SK-MEL-5 (cell line): ENCODE measurements at places on chromosomes 2 and 18.

GRCh38 chr2:122414902-122415301 is 659.5 kb downstream of the TSN start:
- DNase-seq, result no peak

DNA sequence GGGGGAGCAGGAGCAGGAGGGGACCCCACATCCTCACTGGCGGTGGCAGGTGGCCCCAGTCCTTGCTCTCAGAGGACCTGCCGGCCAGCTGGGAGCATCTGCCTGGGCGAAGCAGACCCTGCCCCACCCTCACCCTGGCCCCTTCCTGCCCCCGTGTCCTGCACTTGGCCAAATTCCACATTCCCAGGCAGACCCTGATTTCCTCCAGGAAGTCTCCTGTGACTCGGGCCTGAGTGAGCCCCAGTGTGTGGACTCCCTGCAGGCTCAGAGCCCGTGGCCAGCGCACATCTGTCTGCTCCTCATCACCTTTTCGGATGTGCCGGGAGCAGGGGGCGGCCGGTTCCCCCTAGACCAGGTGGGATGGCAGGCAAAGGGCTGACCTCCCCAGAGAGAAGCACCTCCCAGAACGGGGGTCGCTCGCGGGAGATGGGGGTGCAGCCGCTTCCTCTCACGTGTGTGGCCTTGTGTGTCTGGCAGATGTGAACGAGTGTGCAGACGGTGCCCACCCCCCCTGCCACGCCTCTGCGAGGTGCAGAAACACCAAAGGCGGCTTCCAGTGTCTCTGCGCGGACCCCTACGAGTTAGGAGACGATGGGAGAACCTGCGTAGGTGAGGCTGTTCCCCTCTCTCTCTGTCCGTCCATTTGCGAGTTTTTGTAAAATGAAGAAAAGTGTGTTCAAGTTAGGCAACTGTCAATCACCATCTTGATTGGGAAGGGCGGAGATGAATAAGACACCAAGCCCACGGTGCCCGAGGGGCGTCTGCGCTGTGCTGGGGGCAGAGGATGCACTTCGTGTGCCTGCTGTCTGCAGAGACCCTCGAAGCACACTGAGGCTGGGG is 90.4 kb downstream of the TPO start:
- DNase-seq, result no peak

DNA sequence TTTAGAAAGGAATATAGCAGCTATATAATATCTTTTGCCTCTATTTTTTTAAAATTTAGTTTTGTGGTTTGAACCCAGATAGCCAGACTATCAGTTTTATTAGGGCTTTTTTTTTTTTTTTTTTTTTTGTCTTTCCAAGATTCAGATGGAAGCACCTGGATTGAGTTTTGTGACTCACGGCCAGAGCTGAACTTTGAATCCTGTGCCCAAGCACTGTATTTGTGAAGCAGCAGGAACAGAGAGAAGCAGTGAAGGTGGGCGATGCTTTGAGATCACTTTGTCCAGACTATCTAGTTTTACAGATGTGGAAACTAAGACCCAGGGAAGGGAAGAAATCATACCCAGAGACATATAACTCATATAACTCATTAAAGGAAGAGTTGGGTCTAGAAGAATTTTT is 33.9 kb downstream of the RPL37A start:
- DNase-seq, result no peak

GRCh38 chr2:134253117-134253704 is 661 bp upstream of the MGAT5 start:
- no peak for DNase-seq

DNA sequence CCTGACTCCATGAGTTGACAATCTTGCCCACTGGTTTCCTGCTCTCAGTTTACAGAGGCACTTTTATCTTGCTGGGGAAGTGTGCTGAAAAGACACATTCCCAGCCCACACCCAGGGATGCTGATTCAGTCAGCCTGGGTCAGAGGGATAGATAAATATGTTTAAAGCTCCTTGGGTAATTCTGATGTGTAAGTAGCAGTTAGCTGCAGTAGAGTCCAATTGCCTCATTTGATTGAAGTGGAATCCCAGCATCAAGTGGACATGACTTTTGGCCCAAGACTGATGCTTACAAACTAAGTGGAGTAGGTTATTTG is 29.4 kb downstream of the PSD4 start:
- DNase-seq, result no peak

GRCh38 chr2:12533337-12534005 is 183.3 kb upstream of the TRIB2 start:
- DNase-seq, result peak; percentile 53

- DNase-seq, result no peak
Observed at GRCh38 chr2:112880091-112880531, 30.9 kb upstream of the IL37 start.

DNA sequence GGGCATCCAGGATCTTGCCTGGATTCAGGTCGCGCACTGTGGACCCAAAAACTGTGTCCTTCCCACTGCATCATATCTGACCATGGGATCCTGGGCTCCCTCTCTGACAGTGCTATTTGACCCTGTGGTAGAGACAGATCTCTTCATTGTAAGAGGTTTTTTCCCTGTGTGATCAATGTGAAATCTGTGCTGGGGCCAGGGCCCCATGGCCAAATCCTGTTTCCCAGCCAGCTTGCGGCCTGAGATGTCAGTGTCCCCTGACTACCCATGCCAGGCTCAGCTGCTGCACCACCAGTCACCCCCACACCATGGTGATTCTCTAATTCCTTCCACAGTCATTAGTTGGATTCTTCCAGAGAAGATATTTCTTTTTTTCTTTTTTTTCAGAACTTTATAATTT is 3.5 kb downstream of the PRLH start:
- no peak for DNase-seq

GRCh38 chr2:17441790-17442189 is 76.5 kb downstream of the RAD51AP2 start:
- no peak for DNase-seq
